ENCODE measurements at places on chromosomes 6 and 20. TPM values are rescaled to one million over a fixed set of nuclear protein-coding genes. Genes with fewer than 3 reads are reported as not detected.

The PRRT1 gene
- total RNA-seq, result 2.7 TPM

The RNF182 gene
- total RNA-seq, result 2.8 TPM

DNA sequence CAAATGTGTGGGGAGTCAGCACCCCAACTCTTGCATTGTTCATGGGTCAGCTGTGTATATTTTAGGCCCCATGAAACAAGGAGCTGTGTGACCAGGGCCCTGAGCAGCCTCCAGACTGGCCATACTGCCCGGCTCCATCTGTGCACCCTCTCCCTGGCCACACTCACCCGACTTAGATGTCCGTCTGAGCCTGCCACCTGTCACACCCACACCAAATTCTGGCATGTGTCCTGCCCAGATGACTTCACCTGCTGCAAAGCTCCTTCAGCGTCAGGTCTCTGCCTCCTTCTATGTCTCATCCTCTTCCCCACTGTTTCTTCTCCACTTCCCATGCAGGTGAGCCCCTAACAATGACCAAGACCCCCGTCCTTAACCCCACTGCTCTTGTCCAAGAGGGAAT, 88.1 kb upstream of the THBS2 start:
- DNase-seq, result no peak

GRCh38 chr6:124694139-124694705, 268.0 kb upstream of the RNF217 start:
- no peak for DNase-seq

The KIF25 gene
- total RNA-seq, result not detected

DNA sequence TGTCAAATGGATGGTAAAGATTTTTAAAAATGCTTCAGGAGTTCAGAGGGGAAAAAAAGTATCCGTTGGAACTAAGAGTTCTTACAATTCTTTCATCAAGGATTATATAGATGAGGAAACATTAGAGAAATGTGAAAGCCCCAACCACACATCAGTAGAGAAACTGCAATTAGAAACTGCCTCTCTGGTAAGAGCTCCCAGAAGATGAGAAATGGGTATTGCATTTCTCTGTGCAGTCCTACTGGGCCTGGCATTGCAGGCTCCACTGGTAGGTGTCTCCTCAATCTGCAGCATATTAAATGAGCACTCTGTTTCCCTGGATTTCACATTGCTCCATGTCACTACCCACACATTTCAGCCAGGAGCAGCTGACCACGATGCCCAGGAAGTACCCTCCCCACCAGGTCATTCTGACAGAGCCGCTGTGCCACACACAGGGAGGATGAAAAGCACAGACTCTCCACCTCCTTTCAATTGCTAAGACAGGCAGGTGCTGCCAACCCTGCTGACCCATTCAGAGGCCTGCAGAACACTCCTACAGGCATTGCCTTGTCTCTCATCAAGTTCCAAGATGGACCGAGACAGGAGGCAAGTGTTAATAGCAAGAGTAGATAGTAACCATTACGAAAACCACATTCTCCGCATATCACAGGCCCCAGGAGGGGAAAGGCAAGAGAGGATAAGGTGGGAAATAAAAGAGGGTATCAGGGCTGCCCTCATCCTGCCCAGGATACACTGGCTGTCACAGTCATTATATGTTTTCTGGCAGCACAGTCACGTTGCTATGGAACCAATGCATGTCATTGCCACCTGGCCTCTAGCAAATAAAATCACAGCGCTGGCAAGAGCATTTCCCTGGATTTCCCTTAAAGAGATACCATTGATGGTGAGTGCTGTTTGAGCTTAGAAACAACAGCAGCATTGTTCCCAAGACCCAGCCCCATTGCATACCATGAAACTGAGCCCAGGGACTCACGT, 241.7 kb downstream of the ATXN1 start:
- no peak for DNase-seq

The GATA5 gene
- total RNA-seq, result 12.8 TPM

- DNase-seq, result no peak
Observed at GRCh38 chr6:15434263-15434662, 188.4 kb downstream of the JARID2 start.

- peak; percentile 84 for DNase-seq
Observed at GRCh38 chr6:131949909-131950766, 1.0 kb downstream of the CCN2 start.

The CARMIL1 gene
- total RNA-seq, result 17.2 TPM

GRCh38 chr6:153367021-153367420, 235.9 kb upstream of the RGS17 start:
- DNase-seq, result no peak

DNA sequence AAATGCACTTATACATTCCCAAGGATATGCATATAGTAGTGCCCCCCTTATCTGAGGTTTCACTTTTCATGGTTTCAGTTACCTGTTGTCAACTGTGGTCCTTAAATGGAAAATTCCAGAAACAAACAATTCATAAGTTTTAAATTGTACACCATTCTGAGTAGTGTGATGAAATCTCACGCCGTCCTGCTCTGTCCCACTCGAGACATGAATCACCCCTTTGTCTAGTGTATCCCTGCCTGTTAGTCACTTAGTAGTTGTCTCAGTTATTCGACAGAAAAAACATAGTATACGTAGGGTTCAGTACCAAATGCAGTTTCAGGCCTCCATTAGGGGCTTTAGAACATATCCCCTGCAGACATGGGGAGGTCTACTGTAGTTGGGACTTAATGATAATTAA, 57.0 kb downstream of the MAP1LC3A start:
- DNase-seq, result no peak

All from type B pancreatic cell (in vitro differentiated cells).